ENCODE measurements at places on chromosomes 2 and 18. TPM values are rescaled to one million over a fixed set of nuclear protein-coding genes. Genes with fewer than 3 reads are reported as not detected.

- no peak for DNase-seq
Observed at GRCh38 chr2:126754240-126755004, 98.5 kb downstream of the GYPC start.

- no peak for DNase-seq
Observed at GRCh38 chr2:90079374-90079773, 1387.9 kb downstream of the RPIA start.

DNA sequence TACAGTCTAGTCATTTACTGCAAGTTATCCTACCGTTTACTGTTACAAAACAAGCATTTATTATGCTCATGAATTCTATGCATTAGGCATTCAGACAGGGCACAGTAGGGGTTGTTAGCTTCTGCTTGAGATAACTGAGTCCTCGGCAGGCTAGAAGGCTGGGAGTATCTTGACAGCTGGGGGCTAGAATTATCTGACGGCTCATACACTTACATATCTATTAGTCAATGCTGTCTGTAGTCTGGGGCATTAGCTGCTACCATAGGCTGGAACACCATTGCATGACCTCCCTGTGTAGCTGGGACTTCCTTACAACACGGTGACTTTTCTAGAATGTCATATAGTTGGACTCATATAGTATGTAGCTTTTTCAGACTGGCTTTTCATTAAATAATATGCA lies 61.9 kb upstream of the ALK start:
- no peak for DNase-seq

GRCh38 chr2:148952621-148953020 lies 77.6 kb downstream of the KIF5C start:
- DNase-seq, result no peak

- no peak for DNase-seq
Observed at GRCh38 chr18:8374676-8375075, 234.6 kb upstream of the RAB12 start.

GRCh38 chr18:12963069-12963468 lies 15.3 kb downstream of the SEH1L start:
- DNase-seq, result no peak

DNA sequence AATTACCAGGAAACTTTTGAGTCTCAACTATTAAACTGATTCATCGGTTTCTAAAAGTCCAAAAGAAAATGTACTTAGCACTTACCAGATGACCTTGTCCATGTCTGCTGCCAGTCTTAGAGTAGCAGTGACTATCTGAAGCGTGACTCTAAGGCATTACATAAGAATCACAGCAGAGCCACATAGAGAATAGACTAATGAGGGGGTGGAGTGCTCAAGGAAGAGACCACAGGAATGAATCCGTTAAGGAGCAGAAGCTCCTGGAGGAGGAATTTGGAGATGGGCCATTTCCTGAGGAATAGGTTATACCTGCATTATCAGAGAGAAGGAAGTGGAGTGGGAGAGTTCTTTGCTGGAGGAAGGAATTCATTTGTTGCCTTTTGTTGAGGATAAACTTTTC lies 116.0 kb downstream of the MAP3K20 start:
- no peak for DNase-seq

GRCh38 chr18:26480897-26481795 lies 67.2 kb downstream of the KCTD1 start:
- no peak for DNase-seq

DNA sequence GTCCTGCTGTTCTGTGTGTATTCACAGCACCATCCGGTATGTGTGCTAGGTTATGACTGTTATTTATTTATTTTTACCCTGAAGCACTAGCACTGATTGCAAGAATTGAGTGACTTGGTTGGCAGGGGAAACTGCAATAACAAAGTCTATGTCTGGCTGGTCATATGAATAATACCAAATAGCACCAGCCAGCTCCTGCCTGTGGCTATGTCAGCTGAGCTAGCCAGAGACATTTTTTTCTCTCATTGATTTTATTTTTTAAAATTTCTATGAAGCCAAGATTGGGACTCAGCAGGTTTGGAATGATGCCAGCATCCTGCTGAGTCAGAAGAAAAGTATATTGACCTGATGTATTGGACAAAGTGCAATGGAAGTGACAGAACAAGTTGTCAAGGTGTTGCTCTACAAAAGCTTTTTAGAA lies 188.5 kb upstream of the CDH2 start:
- DNase-seq, result no peak

- DNase-seq, result no peak
Observed at GRCh38 chr18:75365254-75365629, 62.3 kb downstream of the SMIM21 start.

- peak; percentile 13 for DNase-seq
Observed at GRCh38 chr2:127176371-127177311, 43.5 kb downstream of the CYP27C1 start.

GRCh38 chr2:240413813-240414429 lies 21.5 kb upstream of the GPC1 start:
- no peak for DNase-seq

- DNase-seq, result no peak
Observed at GRCh38 chr2:191362841-191363240, 117.6 kb downstream of the MYO1B start.

DNA sequence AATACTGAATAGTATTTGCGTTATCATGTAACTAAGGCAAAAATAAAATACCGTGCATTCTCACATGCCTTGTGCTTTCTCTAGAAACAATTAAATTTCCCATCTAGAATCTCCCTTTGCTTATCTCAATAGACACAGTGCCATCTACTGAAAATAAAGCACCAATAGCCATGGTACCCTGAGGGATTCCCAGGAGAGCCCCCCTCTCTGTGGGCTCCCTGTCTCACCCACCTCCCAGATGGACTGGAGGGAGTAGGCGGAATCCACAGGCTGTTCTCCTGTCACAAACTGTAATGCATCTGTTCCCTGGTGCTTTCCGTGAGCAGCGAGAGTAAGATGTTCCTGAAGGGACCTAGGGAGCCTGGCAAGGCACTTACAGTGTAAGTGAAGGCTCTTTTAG lies 112.4 kb upstream of the UPP2 start:
- DNase-seq, result no peak

SCG2 gene
- polyA plus RNA-seq, result 0.04 TPM

EFHD1 gene
- 11.7 TPM for polyA plus RNA-seq

PPP1R1C gene
- 4.9 TPM for polyA plus RNA-seq

ERBB4 gene
- polyA plus RNA-seq, result 1.2 TPM

LRPPRC gene
- 26.1 TPM for polyA plus RNA-seq

SDC1 gene
- 0.30 TPM for polyA plus RNA-seq

GCG gene
- 0.32 TPM for polyA plus RNA-seq

DSC1 gene
- polyA plus RNA-seq, result 0.44 TPM

CRYBA2 gene
- polyA plus RNA-seq, result not detected

IGFBP5 gene
- polyA plus RNA-seq, result 67.1 TPM

CHST9 gene
- 2.9 TPM for polyA plus RNA-seq

HOXD11 gene
- not detected for polyA plus RNA-seq

ANTXR1 gene
- 26.7 TPM for polyA plus RNA-seq

Data from heart right ventricle (tissue), 16 donors.